ENCODE measurements at places on chromosomes 6 and 20. TPM values are rescaled to one million over a fixed set of nuclear protein-coding genes. Genes with fewer than 3 reads are reported as not detected.
A peak's percentile ranks its signal among the peaks of the same experiment; 100 is the strongest.

The TXLNB gene
- total RNA-seq, result 1.9 TPM

The DLK2 gene
- total RNA-seq, result 1.4 TPM

The GRIK2 gene
- 0.11 TPM for total RNA-seq

The UBD gene
- not detected for total RNA-seq

The C4B gene
- 5.3 TPM for total RNA-seq

The RBM38 gene
- 70.7 TPM for total RNA-seq

The TGM3 gene
- not detected for total RNA-seq

The TFAP2A gene
- not detected for total RNA-seq

The TPBG gene
- total RNA-seq, result not detected

DNA sequence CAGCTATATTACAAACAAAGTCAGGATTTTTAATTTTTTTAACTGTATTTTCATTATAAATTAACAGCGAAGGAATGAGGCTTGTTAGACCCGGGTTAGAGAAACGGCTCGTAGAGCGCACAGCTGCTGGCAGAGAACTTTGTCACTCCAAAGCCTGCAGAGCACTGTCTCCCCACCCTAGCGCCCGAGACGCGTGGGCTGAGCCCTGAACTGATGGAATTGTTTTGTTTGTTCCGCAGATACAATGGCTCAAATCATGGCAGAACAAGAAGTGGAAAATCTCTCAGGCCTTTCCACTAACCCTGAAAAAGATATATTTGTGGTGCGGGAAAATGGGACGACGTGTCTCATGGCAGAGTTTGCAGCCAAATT is 810 bp downstream of the LAMP5 start:
- DNase-seq, result no peak

GRCh38 chr6:147397306-147397705 is 111.2 kb upstream of the SAMD5 start:
- no peak for DNase-seq

GRCh38 chr6:125009578-125009977 is 47.3 kb downstream of the RNF217 start:
- DNase-seq, result no peak

DNA sequence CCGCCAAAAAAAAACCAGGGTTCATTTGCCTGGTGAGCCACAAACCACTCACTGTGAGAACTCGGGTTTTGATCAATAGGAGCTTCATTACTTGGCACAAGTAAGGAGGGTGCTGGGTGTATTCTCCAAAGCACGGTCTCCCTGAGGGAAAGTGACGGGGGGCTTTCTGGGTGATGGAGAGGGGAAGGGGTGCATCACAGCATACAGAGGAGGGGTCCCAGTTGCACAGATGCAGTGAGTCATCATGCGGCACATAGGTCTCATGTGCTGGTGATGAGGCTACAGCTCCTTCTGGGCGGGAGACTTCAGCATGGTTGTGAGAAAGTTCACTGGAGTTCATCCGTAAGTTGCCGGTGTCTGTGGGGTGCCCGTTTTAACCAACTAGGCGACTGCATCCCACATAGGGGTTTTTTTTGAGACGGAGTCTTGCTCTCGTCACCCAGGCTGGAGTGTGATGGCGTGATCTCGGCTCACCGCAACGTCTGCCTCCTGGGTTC is 36.2 kb downstream of the SUN5 start:
- peak; percentile 11 for DNase-seq

DNA sequence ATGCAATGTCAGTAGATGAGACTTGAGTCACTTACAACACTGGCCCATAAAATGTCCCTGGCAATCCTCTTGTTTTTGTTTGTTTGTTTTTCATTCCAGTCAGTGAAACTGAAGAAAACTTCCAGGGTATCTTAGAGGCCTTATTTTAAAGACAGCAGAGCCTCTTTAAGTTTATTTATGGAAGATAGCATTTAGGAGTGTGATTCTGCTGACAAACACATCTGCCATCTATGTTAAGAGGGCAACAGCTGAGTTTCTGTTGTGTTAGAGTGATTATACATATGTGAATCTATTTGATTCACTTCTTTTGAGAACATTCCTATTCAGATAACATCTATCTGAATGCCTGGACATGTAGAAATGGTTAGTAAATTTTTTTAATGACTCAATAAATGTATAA is 812.6 kb downstream of the TENT5A start:
- DNase-seq, result no peak

DNA sequence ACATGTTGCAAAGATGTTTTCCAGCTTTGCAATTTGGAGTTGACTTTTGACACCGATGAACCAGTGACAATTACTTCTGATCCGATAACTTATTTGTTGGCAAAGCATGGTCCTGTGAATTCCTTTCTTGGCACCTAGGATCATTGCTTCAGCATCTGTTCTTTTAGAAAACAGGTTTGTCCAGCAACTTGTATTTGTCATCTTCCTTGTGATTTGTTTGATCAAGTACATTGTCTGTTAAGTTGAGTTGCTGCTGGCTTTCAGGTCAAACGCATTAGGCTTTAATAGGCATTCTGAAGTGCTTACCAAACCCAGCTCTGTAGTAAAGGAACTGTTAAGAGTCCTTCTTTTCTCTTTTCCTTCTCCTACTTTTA is 192.4 kb upstream of the ZNF217 start:
- no peak for DNase-seq

GRCh38 chr6:143180826-143181225 is 120.1 kb downstream of the AIG1 start:
- DNase-seq, result no peak

DNA sequence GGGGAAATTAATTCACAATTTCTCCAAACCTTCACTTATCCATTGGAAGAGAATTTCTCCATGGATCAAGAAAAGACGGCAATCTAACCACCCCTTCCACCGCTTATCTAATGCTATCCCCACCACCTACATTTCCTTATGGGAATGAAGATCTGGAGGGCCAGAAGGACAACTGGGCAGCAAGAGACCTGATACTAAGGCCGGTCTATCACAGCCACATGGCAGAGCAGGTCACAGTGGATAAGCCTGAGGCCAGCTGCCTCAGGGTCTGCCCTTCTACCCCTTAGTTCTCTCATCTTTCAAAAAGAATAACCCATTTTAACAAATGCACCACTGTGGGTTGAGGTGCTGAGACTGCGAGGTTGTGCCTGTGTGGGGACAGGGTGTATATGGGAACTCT is 37.1 kb downstream of the MAN1A1 start:
- DNase-seq, result no peak

DNA sequence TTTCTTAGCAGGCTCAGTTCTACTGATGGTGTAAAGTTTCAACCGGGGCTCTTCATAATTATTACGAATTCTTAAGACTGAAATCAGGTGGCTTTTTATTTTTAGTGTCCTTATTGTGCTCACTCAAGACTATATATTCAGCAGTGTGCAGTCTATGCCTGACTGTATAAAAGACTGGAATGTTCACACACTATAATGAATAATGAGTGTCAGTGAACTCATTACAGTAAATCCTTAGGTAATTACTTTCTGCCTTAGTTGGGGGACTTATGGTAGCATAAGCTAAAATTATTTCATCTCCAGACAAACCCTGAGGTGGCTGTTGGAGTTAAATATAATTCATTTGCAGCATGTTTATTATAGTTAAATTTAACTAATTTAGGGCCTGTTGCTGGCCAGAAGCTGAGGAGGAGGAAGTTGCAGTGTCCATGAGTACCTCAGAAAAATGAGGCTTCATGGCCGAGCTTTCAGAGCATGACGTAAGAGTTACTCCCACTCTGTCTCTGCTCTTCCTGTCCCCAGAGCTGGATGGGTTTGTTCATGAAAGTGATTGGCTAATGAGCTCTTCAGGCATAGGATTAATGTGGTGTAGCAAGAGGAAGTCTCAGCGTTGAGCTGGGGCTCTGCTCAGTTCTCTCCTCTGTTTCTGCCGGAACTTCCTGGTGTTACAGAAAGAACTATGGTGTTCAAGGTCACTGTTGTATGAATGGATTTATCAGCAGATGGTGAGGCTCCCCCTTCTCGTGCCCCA is 335.7 kb downstream of the NRN1 start:
- DNase-seq, result no peak

DNA sequence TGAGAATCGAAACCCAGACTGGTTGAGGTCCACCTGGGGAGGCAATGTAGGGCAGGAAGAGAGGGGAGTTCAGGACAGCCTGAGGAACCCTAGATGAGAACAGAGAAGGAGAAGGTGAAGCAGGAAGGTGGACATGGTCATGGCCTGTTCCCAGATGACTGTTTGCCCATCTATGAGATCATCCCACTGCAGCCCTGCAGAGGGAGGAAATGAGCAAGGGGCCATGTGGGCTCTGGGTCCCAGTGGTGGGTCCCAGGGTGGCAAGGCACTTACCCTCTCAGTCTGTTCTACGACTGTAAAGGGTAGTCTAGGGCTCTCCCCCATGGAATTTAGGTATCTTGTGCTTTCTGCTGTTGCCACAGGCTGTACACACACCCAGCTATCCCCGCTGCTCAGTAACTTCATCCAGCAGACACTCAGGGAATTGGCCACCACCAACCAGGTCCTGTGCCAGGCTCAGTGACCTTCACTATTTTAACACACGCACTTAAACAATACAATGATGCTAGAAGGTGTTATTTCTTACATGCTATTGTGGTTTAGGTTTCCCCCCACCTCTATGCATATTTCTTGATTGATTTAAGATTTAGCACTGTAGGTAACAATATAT is 89.8 kb downstream of the TOX2 start:
- no peak for DNase-seq

DNA sequence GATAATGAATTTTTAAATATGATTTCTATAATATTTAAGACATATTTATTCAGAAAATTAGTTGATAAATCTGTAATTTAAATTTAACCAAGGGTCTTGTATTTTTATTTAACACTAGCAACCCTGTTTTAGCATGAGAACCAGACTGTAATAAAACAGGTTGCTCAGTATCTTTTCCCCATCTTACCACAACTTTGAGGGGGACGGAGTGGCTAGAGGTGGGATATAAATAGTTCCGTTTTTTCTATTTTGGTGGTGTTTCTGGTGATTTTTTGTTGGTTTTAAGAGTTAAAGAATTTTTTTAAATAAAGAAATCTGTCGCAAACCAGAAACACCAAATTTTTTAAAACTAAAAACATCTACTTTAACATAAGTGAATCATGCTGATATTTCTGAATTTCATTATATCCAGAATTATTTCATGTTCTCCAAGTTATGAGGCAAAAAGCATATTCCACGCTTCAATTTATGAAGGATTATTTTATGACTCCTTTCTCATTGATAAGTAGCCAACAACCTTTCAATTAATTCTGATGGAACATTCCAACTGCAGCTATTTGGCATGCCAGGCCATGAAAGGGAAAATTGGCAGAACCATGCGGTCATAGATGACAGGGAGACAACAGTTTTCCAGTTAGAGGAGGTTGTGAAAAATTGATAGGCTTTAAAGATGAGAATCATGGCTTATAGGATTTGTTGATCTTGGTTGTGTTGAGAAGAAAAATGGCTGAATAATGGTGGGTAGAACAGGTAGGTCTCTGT is 151.9 kb upstream of the CARMIL1 start:
- DNase-seq, result no peak

DNA sequence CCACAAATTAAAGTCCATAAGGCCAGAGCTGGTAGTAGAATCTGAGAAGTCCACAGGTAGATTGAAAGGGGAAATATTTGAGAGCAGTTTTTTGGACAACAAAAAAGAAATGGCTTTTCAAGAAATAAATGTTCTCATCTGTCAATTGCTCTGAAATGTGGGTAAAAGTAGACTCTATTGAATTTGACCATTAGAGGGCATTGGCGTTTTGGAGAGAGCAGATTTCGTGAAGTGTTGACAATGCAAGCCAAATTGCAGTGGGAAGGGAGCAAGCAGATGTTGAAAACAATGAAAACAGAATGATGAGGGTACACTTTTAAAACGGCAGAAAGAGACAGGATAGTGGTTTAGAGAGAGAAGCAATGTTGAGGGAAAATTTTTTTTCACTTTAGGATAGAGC is 149.1 kb upstream of the FAM83B start:
- no peak for DNase-seq

DNA sequence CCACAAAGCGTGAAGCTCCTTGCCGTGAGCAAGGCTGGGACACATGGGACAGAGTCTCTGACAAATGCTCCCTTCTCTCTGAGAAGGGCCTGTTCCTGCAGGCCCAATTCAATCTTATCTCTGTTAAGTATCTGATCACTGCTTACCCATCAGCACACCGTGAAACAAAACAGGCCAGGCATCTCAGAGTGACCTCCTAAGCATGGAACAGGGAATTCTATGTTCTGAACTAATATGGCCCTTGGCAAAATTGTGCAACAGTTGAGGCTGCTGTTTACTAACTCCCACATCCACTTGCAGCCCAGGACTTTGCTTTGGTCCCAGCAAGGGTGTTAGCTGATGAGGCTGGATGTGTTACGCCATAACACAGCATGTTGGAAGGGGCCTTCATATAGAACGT is 79.2 kb downstream of the GCLC start:
- DNase-seq, result no peak

DNA sequence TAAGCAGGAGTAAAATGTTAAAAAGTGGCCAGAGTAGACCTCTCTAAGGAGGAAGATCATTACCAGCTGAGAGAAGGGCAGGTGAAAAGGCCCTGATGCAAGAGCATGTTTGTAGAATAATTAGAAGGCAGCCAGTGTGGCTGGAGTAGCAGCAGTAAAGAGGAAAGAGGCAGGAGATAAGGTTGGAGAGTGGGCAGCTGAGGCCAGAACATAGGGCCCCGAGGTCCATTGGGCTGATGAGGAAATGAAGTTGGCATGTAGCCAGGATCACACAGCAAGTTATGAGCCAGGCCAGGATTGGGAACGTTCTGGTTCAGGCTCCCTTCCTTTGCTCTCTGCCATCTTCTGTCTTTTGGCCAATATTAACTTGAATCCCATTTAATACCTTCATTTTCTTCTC is 51.6 kb downstream of the RALY start:
- DNase-seq, result no peak

DNA sequence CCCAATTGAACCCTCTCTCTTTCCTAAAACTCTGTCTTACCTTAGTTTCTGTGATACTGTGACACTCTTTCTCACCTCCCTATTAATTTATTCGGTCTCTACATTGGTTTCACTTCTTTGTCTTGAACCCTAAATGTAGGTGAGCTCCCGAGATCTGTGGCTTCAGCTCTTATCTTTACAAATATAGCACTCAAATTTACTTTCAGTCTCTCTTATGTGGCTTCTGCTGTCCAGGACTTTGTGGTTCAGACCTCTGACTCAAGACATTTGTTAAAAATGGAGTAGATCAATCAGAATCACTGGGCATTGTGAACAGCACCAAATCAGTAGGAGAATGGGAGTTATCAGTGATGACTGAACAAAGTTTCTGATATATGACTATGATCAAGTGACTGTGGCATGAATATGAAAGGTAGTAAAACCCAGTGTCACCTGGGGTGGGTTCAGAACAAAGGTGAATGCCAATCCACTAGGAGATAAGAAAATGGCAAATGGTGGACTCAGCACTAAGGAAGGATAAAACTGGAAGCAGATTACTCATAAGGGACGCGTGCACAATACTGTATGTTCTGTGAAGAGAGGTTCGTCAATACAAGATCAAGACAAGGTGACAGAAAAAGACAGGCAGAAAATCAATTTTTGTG is 27.2 kb downstream of the IL17F start:
- no peak for DNase-seq

DNA sequence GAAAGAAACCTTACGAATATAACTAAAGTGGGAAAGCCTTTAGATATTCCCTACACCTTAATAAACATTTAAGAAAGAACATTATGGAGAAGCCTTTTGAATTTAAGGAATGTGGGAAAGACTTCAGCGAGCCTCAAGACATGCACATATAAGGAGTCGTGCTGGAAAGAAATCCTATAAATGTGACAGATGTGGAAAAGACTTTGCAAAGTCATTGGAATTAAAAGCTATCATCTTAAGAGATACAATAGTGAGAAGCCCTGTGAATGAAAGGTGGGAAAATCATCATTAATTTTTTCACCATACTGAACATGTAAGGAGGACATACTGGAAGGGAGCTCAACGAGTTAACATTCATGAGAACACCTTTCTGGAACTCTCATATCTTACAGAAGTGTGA is 650.5 kb upstream of the DEFB115 start:
- DNase-seq, result no peak
